ENCODE measurements at places on chromosomes 11 and 22.

DNA sequence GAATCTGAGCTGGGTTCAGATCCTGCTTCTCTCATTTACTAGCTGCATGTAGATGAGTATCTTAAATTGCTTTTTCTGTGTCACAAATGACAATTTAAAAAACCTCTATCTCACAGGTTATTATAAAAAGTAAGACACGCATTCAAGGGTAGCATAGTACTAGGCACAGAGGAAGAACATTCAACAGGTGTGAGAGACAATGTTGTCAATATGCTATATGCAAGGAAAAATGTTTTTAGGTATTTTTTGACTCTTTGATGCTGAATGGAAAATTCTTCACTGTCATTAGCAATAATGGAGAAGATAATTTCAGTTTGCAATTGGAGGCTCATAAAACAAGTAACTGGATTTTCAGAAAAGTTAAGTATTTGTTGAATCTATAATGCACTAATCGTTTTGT, 81.6 kb downstream of the PIWIL4 start:
- no peak for DNase-seq

DNA sequence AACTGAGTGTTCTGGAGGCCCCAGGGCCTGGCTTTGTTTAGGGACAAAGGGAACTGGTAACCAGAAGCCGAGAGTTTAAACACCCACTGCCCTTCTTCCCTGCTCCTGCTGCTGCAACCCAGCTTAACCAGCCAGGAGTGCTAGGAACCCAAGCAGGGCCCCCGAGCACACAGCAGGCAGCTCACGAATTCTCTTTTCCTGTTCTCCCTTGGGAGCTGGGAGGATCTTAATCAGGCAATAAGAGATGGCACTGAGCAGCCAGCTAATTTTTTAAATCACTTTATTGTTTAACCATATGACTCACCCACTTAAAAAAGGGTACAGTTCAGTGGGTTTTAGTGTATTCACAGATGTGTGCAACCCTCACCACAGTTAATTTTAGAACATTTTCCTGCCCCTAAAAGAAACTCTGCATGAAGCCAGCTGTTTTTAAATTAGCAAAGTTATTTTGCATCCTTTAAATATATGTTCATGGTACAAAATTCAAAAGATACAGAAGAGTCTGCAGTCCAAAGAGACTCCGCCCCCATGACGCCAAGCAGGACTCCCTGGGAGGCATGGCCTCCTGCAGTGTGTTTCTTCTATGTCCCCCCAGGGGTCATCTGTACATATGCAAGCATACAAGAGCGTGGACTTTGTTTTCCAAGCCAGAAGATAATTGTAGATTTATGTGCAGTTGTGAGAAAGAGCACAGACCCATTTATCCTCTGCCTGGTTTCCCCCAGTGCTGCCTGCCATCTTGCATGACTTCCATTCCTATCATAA, 18.9 kb upstream of the PPP6R3 start:
- DNase-seq: no peak

- DNase-seq: peak; percentile 75
These were observed 135.8 kb downstream of the TEAD1 start for GRCh38 chr11:12809864-12810567.

DNA sequence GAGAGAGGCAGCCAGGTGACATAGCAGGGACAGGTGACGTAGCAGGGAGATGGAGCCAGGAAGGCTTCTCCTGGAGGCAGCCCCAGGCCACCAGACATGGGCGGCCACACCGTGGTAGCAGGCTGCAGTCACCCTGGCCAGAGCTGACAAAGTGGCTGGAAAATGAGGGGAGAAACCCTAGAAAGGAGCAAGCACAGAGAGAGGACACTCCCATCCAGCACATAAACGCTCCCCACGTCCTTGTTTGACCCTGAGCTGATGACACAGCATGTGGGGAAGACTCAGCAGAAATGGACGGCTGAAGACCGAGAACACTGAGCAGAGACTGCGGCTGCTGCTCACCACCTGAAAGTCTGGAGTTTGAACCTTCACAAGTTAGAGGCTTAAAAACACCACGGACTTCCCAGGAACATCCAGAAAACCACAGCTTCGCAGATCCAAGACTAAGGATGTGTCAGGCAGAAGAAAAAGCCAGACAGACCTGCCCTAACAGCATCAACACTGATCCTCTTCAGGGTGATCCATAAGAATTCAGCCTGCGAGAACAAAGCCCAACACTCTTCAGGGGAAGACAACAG, 28.7 kb downstream of the DRD4 start:
- no peak for DNase-seq

All from bronchial epithelial cell (primary cell).